NCI-H446 treated with DMSO at 0.1 percent for 48 hours (cell line): ENCODE measurements at places on chromosomes 13 and 19.
A peak's percentile ranks its signal among the peaks of the same experiment; 100 is the strongest.

- DNase-seq, result no peak
These were observed 665 bp upstream of the ATG4D start for GRCh38 chr19:10543059-10543419.

GRCh38 chr19:55275851-55276719 lies 3.8 kb downstream of the HSPBP1 start:
- DNase-seq, result no peak

GRCh38 chr19:49890349-49891311 lies 6.1 kb downstream of the IL4I1 start:
- no peak for DNase-seq

DNA sequence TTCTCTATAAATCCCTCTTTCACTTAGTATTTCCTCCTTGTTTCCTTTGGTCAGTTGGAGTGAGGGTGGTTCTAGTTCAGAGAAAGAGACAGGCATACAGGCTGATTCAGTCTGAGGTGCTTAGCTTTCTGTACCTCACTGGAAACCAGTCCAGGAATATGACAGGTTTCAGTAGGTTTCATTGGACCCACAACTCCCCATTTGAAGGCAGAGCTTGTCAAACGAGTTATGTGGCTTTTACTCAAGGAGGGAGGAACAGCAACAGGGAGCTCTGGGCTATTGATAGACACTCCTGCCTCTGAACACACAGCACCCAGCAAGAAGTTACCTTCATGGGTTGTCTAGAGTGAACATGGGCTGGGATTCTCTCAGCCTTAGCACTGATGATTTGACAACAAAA lies 14.5 kb downstream of the ACTN4 start:
- DNase-seq, result no peak

- DNase-seq, result peak; percentile 57
These were observed 61.8 kb upstream of the KCTD15 start for GRCh38 chr19:33734913-33735312.

GRCh38 chr13:33169273-33169980 lies 116.1 kb downstream of the STARD13 start:
- DNase-seq, result no peak

DNA sequence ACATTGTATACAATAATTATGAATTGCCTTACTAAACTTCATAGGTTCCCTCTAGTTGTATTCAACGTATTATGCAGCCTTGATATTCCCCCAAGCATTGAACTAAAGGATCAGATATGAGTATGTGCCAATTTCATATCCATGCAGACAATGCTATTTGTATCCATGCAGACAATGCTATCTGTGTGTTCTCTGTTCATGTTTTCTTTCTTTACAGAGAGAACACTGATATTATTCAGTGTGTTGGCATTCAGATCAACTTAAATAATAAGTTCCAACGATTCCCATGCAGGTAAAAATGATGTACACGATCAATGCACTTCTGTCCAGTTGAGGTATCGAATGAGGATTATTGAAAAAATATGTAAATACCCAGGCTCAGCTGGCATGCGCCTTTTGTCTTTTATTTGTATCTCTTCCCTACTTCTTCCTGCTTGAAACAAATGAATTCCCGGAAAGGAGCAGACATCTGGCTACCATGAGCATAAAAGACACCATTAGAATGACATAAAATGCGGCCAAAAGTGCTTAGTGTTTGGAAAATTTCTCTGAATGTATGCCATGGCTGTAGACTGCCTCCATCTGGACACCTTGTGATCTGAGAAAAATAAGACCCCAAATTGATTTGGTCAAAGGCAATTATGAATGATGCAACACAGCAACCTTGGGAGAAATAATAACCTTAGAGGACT lies 731.5 kb downstream of the SLITRK1 start:
- DNase-seq, result no peak

GRCh38 chr19:6222884-6223283 lies 56.9 kb downstream of the MLLT1 start:
- DNase-seq, result no peak

DNA sequence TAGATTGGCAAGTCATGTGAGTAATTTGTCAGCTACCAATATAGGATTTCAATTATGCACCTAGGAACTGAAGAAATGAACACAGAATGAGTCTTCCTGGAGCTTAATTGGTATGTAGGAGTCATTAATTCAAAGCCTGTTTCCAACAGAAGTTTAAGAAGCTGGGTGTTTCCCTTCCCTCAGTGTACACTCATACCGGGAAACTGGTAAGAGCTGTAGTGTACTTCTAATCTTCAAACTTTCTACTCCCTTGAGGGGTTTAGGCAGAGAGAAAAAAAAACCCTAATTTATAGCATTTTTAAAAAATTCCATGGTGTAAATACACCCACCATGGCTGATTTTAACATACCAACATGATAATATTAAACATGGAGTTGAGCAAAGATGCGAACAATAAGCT lies 665.7 kb upstream of the SLITRK5 start:
- no peak for DNase-seq

GRCh38 chr19:8451377-8451776 lies 6.6 kb downstream of the HNRNPM start:
- no peak for DNase-seq

GRCh38 chr19:56167064-56167578 lies 8.7 kb upstream of the GALP start:
- DNase-seq, result no peak

GRCh38 chr13:37416291-37417059 lies 182.1 kb downstream of the POSTN start:
- no peak for DNase-seq

DNA sequence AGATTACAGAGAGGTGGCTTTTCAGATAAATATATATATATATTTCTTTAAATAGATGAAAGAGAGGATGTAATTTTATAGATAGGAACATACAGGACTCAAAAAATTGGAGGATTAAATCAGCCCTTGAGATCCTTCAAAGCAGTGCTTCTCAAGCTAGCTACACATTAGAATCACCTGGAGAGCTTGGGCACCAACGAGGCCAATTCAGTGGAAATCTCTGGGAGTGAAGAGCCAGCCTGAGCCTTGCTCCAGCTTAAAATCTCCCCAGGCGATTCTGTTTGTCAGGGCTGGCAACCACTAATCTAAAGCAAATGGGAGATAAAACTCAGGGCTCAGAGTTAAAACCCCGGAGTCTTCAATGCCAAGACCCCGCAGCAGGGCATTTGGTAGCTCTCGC lies 15.0 kb upstream of the CLN5 start:
- no peak for DNase-seq

DNA sequence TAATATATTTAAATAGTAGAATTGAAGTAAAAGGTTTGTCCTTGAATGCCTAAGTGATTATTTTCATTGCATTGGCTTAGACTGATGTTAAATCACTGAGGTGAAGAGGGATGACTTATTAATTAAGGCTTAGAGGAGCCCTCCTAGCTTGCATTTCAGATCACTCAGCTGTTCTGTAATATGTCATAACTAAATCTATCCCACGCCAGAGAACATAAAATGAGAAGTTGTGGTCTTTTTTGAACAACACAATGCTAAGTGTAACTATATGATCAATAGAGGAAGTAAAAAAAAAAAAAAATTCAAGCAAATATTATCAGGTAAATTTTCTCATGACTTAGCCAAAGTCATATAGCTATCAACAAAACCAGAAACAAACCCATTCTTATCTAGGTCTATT lies 752.2 kb downstream of the GPC5 start:
- DNase-seq, result no peak

DNA sequence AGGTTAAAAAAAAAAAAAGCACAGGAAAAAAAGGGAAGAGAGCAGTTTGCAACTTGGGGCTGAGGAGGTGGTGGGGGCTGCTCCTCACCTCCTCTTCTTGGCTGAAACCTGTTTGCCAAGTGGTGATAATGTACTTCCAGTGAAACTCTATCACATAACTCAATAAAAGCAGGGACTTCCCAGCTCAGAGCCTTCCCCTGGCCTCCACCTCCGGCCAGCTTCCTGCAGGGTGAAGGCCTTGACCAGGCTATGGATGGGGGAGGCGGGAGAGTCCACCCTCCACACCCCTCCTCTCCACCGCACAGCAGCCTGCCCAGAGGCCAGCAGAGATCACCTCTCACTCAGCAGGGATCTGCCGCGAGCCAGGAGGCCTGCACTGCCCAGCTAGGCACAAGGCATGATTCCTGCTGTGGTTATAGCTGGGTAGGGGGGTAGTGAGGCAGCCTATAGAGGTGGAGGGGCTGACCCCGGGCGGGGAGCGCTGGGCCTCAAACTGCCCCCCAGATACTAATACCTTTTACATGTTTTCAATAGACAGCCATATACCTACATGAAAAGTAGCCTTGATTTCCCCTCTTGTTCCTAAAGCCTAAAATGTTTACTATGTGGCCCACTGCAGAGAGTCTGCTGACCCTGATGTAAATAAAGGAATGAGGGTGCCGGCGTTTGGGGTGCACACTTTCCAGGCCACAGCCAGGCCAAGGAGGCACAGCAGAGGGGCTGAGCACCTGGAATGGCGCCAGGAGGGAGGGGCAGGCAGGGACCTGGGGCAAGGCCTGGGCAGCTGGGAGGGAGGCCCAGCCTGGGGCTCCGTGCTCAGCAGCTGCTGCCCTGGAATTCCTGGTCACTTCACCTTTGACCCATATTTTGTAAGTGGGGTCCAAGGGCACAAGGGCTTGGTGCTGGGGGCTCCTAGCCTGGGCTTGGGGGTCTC lies 10.3 kb downstream of the ZNF787 start:
- DNase-seq, result no peak

DNA sequence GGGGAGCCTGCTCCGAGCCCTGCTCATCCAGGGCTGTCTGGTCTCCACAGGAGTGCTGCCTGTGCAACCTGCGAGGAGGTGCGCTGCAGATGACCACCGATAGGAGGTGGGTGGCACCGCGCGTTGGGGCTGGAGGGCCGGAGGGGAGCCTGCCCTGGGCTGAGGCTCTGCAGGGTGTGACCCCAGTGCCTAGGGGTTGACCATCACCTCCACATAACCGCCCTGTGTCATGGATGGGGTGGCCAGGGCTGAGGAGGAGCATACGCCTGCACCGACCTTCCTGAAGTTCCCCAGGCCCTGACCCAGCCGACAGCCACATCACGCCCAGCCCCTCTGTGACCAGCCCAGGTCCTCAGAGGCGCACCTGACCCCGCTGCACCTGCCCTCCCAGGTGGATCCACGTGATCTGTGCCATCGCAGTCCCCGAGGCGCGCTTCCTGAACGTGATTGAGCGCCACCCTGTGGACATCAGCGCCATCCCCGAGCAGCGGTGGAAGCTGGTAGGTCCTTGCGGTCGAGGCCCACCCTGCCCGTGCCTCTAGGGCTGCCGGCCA lies 168.7 kb downstream of the KDM4B start:
- DNase-seq, result no peak

GRCh38 chr13:44954224-44954623 lies 35.0 kb downstream of the NUFIP1 start:
- no peak for DNase-seq

- no peak for DNase-seq
These were observed 114.9 kb downstream of the RFC3 start for GRCh38 chr13:33932769-33933406.

DNA sequence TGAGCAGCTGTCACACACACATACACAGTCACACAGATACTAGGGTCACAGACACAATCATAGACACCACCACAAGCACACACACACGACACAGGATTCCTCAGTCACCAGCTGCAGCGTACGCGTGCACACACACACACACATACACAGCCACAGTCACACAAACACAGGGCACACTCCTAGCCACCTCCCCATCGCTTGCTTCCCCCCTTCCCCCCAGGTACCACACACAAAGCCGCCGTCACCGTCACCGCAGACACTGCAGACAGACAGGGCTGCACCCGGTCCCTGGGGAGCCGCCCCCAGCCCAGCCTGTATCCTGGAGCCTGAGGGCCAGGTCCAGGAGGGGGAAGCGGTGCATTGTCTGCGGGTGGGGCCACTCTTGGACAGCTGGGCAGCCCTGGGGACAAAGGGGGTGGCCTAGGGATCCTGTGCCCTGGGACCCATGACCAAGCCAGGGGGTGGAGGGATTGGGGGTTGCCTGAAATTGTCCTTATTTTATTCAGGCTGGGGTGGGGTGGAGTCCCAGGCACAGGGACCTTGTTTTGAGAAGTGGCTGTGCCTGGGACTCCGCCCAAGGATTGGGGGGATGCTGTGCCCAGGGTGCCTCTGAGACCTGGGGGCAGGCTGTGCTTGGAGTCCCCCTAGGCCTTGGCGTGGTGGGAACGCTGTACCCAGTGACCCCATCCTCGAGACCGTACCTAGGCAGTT lies 957 bp downstream of the NUMBL start:
- DNase-seq, result no peak

GRCh38 chr13:83232626-83233025 lies 649.6 kb downstream of the SLITRK1 start:
- DNase-seq, result no peak

DNA sequence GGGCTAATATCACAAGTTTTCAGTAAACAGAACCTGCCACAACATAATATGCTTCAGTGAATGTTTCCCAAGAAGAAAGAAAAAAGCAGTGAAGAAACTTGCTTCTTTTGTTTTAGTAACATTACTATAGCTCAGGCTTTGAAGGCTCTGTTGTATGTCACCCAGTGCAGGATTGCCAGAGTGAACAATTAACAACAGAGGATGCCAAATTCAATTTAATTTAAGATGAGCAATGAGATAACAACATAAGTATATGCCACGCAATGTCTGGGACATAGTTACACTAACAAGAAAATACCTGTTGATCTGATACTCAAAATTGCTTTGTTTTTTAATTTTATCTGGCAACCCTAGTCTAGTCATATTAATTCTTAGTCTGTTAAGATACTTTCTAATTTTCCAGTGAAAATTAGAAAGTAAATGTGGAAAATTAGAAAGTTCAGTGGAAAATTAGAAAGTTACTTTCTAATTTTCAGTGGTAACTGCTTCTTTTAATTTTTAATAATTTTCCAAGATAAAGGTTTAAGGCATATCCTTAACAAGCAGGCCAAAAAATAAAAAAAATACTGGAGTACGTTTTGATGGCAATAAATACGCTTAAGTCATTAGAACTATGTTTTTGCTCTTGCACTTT lies 336.3 kb downstream of the SLITRK6 start:
- DNase-seq, result no peak

DNA sequence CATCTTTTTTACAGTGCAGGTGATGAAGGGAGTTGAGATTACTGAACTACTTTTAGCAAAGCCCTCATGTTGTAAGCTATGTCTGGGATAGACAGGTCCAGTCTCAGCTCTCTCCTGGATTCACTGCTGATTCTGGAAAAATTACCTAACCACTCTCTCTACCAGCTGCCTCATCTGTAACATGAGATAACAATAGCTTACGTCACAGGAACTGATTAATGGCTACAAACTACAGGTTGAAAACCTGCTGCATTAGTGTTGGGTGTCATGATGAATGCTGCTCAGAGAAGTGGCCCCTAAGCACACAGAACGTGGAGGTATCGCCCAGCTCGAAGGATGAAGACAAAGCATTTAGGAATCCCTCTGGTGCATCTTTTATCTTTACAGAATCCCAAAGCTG lies 277.8 kb downstream of the ABCC4 start:
- DNase-seq, result no peak

DNA sequence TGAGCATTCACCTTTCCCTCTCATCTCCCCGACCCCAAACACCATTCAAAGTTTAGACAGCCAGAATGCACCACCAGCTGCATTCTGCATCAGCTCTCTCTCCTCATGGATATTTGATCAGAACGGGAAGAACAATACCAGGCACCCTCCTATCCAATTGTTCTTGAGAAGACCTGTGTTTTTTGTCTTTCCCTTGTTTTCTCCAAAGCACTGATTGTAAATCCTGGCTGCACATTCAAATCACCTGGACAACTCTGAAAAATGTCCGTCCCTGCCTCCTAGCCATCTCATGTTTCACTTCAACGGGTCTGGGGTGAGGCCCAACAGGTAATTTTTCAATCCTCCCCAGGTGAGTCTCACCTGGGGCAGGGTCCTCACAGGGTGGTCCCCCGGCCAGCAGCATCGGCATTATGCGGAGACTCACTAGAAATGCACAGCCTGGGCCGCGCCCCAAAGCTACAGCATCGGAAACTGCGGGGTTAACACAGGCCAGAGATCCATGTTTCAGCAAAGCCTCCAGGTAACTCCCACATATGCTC lies 5.5 kb downstream of the IRS2 start:
- DNase-seq, result no peak
